Esophagus squamous epithelium (tissue), 5 donors: ENCODE measurements at places on chromosomes 5 and 9.

DNA sequence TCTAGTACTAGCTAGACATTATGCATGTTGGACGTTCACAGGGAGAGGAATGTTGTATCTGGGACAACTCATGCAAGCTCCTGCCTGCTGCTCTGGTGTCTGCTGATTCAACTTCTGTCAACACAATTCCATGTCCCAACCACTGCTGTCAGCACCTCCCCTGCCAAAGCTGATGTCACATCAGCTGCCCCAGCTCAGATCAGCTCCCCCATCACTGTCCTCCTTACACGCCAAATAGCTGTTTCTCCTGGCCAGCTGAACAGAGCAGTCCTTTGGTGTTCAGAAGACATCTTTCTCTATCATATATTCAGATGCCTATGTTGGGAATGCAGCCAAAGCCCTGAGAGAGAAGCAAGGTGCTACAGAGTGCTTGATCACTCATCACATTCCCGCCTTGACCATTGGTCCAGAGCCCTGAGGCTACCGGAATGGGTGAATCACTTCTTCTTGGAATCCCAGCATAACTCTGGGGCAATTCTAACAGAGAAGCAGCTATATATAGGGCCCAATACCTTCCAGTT, 223.3 kb downstream of the SEC61B start:
- DNase-seq, result no peak

DNA sequence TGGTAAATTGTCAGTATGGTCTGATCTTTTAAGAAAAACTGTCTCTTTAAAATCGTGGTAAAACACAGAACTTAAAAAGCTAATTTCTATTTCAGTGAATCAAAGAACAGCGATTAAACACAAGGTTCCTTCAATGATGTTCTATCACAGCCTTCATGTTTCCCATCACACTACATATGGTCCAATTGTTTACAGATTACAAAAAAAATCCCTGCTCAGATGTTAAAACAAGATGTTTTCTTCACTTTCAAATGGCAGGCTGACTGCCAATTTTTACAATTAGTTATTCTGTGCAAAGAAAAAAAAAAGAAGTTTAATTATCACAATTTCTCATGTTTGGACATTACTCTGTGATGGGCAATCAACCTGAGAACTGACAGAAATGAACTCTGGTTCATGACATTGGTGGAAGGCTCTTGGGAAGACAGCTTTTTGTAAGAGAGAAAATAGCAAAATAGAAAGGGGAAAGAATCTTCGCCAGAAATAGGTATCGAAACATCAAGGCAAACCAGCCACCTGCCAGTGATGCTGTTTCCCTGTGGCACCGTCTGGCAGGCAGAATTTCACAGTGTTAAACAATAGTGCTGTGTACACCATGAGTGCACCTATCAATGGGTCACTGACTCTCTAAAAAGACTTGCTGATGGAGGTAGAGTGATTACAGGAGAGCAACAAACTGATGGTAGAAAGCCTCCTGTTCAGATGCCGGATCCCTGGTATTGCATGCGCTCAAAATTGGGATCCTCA, 1020.0 kb upstream of the ARRDC3 start:
- no peak for DNase-seq

GRCh38 chr5:177109810-177110209, 23.1 kb downstream of the FGFR4 start:
- DNase-seq, result no peak

- DNase-seq, result no peak
Measured at GRCh38 chr5:76099286-76099702, 16.1 kb downstream of the SV2C start.

GRCh38 chr5:169583101-169583423, 511 bp upstream of the SPDL1 start:
- no peak for DNase-seq

DNA sequence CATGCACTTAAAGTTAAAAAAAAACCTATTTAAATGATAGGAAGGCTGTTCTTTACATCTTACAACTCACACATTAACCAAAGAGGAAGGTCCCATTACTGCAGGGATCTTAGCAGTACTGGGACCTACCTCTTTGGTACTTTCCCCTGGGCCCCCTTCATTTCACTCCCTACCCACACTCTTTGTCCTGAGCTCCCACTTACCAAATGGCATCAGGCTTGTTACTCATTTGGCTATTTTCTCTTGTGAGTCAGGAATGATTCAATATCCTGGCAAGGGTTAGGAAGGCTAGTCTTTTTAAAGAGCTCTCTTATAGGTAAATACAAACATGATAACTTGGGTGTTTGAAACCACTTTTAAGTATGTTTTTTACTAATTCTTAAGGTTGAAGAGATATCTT, 117.4 kb upstream of the ELL2 start:
- DNase-seq, result no peak

- no peak for DNase-seq
Measured at GRCh38 chr5:195401-196160, 4.3 kb downstream of the LRRC14B start.

GRCh38 chr9:133468777-133469421, 9.1 kb downstream of the CACFD1 start:
- DNase-seq, result no peak

- DNase-seq, result no peak
Measured at GRCh38 chr9:33453999-33454660, 6.7 kb upstream of the AQP3 start.

DNA sequence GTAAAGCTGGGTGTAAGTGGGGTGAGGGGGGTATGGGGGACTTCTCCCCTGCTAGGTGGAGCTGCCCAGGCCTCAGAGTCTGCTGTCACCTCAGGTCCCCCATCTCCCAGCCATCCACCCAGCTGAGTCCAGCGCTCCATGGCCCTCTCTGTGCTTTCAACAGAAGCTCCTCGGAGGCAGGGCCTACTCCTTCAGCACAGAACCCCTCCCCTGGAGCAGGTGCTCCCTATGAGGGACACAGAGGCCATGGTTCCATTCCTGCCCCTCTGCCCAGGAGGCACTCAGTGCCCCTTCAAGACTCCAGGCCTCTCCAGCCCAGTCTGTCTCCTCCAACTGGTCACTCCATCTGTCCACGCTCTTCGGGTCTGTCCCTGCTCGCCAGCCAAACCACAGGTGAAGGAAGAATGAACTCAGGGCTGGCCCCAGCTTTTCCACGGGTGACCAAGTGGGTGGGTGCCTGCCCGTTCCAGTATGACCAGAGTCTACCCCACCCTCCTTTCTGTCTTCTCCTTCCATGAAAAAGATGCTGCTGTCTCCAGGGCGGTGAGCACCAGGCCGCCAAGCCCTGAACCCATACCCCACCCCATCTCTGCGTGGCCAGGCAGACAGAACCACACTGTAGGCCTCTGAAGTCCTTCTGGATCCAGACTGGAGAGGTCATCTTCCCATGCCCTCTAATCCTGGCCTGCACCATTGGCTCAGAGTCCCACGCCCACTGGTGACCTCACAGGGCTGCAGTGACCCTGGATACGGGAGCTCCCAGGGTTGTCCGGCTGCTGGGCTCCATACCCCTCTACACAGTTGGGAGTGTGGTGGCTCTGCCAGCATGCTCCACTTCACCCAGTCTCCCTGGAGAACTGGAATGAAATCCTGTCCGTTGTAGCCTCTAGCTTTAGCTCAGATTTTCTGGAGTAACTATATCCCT, 11.9 kb downstream of the GBGT1 start:
- no peak for DNase-seq

DNA sequence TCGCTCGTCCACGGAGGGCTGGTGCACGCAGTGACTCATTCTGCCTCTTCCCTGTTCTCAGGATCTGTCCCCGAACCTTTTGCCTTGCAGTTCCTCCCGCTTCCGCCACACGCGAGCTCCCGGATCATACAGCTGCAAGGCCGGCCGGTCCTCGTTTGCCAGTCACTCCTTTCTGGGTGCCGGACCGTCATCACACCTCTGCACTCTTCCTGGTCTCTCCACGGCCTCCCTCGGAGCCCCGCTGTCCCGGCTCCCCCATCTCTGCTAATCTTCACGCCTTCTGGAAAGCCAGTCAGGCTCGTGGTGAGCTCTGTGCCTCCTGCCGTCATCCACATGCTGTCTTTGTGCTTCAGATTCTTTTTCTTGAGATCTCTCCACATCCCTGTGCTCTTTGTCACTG, 91.8 kb downstream of the STX17 start:
- DNase-seq, result no peak

DNA sequence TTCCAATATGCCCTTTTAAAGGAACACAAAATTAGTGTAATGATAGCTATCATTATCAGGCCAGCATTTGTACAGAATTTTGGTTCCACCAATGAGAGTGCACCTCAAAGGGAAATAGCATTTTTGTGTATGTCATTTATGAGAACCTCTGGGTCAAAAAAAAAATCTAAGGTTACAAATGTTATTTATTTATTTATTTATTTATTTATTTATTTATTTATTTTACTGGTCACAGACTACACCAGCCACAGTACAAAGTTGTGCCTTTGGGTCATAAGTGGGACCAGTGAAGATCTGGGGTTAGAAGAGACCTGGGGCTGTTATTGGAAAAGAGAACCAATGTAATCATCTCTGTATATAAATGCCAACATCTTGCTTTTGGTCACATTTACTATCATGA, 523.9 kb downstream of the CETN3 start:
- DNase-seq, result no peak

- DNase-seq, result no peak
Measured at GRCh38 chr5:125176005-125176390, 429.6 kb upstream of the ZNF608 start.

DNA sequence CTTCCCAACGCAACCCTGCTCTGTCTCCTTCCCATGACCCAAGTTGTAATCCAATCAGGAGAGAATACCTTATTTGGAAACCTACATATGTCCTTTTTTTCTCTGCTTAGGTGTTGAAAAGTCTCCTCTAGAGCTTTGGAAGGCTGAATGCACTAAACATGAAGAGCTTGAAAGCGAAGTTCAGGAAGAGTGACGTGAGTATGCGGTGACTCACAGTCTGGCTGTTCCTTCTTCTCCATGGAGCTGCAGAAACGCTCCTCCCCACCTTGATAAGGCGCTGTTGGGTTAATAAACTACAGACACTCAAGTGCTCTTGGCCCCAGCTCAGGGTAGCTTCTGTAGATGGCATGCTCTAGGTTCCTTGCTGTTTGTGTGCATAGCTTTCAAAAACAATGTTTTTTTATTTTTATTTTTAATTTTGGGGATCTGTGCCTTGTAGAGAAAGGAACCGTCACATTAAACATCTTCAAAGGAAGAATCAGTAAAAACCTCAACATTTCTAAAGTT, 30.7 kb downstream of the RAI14 start:
- DNase-seq, result no peak

DNA sequence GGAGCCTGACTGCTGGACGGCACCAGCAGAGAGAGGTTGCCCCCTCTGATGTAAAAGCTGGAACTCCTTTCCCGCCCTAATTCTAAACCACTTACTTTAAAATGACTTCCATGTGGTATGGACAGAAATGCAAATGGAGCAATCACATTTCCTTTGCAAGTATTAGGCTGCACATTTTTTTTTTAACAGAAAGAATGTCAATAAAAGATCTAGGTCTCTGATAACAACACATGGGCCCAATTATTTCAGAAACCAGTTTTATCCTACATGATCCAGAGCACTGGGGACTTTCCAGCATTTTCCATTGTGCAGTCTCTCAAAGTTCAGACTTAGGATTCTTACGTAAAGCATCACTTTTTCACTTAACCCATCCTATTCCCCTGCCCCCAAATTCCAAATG, 203.7 kb downstream of the NXNL2 start:
- no peak for DNase-seq

GRCh38 chr5:17069995-17070511, 134.0 kb upstream of the MYO10 start:
- no peak for DNase-seq

- DNase-seq, result no peak
Measured at GRCh38 chr9:76266649-76267283, 127.5 kb downstream of the RFK start.

DNA sequence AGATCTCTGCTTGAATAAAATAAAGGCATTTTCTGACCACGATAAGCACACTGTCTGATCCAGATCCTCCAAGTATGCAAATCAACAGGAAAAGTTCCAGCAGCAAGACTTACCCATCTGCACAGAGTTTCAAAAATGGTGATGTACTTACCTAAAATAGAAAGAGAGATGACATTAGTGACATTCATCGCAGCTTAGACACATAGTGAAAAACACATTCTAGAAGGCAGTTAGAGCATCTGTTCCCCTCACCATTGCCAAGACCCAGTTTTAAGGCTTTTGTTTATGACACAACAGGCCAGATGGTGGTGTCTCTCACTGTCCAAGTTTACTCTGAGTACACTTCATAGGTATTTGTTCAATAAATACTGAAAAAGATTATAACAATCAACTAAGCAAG, 207.7 kb downstream of the PDE4D start:
- DNase-seq, result no peak

GRCh38 chr5:180540050-180540694, 46.0 kb downstream of the CNOT6 start:
- no peak for DNase-seq

GRCh38 chr5:34858790-34859189, 19.8 kb downstream of the TTC23L start:
- DNase-seq, result no peak

DNA sequence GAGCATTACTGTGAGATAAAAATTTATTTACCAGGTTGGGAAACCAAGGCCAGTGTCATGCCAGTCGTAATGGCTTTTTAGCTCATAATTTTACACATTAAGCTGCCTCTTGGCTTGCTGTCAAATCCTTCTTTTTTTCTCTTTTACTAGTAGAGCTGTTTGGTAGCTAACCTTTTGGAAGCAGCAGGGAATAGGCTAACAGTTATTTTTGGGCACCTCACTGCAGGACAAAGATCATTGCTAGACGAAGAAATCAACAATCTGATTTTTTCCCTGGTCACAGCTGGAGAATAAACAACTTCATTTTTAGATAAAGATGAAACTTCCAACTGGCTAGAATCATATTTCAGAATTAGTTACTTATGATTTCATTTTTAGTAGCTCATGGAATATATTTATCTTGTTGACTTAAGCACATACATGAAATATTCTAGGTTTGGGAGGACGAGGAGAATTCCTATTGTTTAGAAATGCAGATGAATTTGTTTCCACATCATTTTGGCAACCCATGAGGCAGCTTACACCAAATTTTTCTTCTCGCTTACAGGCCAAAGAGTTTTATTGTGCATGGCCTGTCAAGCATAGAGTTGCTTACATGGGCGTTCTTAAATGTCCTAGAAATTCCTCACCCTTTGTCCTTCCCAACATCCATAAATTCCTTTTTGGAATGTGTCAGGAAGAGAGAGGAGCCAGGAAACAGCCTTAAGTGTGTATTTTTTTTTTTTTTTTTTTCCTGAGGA, 19.6 kb downstream of the TNC start:
- no peak for DNase-seq

DNA sequence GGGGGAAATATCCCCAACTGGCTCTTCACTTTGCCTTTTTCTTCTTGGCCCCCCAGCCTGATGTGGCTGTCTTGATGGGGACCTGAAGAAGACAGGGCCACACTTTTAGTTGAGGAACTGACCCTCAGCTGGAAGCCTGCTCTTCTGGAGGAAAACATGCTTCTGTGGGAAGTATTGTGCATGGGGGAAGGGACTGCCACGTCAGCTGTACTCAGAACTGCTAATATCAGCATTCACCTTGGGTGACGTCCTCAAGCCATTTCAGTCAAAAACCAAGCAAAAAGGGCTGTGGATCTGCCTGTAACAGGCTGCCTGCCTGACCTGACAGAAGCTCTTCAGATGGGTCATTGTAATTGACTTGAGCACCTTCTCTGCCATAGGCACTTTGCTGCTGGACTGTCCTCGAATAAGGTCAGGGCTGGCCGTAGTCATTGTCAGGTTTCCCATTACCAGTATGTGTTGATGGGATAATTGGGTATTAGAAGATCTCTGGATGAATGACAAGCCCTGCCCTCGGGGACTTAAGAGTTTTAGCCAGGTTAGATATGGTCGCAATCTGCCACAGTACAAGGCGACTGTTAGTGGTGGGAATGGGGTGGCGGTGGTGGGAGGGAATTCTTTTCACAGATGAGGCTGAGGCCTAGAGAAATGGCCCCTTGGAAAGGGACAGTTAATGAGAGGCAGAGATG, 10.4 kb downstream of the RAI14 start:
- no peak for DNase-seq
